Activated CD4-positive, alpha-beta T cell treated with anti-CD3 and anti-CD28 coated beads, Interleukin-10, Interleukin-2, amounts not matched to agents 100 ng/mL and 50 ng/mL, durations not matched to agents 16 hours and 8 hours (primary cell): ENCODE measurements at places on chromosomes 3 and 15.

DNA sequence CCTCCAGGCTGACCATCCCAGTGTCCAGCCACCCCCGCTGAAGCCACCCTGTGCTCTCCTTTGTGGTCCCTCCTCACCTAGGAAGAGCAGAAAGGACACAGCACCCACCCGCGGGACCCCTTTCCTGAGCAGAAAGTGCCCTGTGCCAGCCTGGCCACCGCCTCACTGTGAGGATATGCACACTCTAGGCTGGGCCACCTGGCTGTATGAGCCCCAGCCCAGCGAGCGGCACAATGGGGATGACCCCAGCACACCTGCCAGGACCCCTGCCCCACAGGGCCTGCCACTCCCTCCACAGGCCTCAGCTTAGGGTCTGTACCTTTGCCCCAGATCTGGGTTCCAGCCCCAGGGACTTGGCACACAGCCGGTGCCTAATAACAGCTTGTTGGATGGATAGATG is 47.9 kb upstream of the FURIN start:
- DNase-seq: no peak

DNA sequence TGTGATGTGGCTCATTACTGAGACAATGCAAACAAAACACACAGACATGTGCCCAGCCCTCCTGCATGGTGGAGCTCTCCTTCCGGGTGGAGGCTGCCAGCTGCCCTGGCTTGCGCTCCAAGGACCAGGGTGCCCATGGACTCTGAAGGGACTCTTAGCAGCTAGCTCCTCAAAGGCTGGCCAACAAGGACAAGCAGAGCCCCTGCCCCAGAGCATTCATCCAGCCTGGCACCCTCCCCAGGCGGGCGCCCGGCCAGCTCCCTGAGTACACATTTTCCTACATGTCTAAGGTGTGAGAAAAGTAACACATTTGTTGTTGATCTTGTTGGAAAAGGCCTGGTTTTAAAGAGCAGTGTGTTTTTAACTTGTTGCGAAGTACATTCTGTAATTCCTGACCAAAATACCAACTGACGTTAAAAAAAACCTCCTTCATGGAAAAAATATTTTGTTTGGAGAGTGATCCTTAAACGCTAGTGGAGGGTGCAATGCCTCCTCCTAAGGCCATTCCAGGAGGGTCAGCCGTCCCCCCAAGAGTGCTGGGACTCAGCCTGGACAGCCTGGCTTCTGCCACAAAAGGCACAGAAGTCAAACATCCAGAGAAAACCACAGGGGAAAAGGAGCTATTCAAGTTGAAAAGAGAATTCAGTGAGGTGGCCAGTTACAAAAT is 86.9 kb downstream of the KLF15 start:
- no peak for DNase-seq

GRCh38 chr3:114800272-114801031 is 346.6 kb downstream of the ZBTB20 start:
- DNase-seq: no peak

GRCh38 chr15:25427861-25428260 is 11.0 kb downstream of the UBE3A start:
- no peak for DNase-seq

DNA sequence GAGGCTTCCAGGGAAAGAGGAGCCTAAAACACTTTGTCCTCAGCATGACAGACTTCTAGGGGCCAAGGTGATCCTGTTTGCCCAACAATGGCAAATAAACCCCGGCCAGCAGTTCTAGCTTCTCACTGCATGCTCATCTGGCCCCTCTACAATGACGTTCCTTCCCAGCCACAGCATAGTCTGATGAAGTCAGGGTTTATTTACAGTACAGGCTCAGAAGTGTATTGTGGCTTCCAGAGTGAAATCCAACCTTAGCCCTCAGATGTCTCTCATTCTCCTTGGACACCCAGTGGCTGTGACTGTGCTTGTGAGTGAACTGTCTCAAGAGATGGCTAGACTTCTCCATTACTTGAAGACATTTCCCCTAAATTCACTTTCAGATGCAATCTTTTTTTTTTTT is 40.8 kb downstream of the BFSP2 start:
- DNase-seq: no peak

DNA sequence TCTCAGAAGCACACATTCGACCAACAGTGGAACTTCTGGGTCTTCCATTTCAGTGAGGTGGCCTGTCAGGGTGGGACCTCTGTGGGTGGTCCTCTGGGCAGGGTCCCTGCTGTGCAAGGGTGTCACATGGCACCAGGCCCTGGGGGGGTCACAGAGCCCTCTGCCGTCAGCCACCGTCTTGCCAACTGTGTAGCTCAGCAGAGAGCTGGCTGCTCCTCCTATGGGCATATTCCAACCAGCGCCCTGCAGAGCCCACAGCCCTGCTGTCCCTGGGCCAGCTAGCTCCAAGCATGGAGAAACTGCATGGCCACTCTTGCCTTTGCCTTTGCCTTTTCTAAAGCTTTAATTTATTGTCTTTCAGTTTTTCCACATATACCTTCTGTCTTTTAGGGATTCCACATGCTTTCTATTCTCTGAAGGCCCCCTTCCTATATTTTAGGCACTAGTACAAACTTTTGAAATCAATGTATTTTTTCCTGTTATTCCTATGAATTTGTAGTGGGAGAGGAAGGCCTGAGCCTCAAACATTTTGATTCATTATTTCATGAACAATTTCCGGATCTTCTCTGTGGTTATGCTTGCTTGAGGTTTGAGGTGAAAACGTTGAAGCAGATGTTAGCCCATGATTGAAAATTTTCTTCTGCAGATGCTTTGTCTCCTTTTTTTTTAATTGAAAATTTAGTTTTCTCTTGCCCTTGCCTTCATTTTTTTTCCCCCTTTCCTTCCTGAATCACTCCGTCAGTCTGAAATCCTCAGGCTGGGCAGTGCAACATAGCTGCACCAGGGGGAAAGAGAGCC is 11.7 kb downstream of the IQCF1 start:
- DNase-seq: peak; percentile 21

- no peak for DNase-seq
Observed at GRCh38 chr3:89246326-89246725, 138.9 kb downstream of the EPHA3 start.

DNA sequence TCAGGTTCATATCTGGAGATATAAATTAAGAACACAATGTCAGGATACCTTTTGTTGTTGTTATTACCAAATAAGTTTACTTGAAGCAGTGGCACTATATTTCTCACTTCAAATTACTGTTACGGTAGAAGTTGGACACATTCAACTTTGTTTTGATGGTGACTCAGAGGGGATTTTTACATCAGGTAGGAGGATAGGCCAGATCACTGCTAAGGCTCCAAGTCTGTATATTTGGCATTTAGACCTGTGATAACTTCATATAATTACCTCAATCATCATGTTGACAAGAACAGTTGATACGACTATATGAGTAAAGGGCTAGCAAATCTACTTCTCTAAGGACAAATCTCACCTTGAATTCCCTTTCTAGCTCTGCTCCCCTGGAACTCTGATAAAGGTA is 15.6 kb downstream of the LZTFL1 start:
- no peak for DNase-seq

- no peak for DNase-seq
Observed at GRCh38 chr3:49513494-49514124, 40.7 kb upstream of the BSN start.

DNA sequence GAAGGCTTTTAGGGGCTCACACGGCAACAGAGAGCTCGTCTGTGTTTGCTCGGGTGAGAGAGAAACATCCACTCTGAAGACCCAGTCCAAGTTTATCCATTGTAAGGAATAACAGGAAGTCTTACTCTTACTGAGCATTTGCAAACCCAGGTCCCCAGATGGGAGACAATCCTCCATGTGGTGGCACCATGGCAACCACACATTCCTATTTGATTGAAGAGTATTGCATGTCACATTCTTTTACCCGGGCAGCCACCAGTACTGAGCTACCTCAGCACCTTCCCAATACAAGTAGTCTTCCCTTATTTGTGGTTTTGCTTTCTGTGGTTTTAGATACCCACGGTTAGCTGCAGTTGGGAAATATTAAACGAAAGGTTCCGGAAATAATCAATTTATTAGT is 302.9 kb upstream of the RASGRP1 start:
- no peak for DNase-seq

- DNase-seq: no peak
Observed at GRCh38 chr3:42117175-42118008, 26.2 kb downstream of the TRAK1 start.

DNA sequence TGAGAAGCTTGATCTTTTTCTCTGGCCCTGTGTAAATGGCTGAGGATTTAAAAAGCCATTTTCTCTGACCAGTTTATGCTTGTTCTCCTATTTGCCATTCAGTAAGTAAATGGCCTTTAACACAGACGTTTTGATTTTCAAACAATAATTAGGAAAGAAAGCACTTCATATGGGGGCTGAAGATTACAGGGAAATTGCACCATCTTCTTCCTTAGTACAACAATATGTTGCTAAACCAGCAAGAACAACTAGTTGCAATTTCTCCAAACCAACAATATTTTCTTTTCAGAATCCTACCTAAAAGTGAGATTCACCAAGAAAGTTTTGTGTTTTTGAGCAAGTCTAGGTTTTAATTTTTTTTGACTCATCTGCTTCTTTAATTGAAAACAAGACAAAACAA is 80.5 kb upstream of the CCNL1 start:
- no peak for DNase-seq
